NCI-H1436 treated with DMSO at 0.1 percent for 48 hours (cell line): ENCODE measurements at places on chromosomes 16 and 17.

GRCh38 chr17:73359987-73360410 lies 48.2 kb upstream of the CDC42EP4 start:
- DNase-seq: no peak

DNA sequence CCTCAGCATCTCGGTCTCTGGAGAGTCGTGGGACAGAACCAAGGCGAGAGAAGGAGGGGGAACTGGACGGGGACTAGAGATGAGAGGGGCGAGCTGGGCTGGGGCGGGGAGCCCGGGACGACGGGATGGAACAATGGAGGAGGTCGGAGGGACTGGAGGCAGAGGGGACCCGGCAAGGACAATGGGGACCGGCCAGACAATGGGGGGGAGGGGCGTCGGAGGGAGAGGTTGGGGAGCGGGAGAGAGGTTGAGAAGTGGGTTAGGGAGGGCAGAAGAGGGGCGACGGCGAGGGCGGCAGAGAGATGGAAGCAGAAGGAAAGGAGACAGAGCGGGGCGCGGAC lies 719 bp downstream of the NGFR start:
- DNase-seq: no peak

- DNase-seq: no peak
Measured at GRCh38 chr16:57165938-57166337, 19.9 kb downstream of the PSME3IP1 start.

GRCh38 chr16:27689711-27690110 lies 139.8 kb downstream of the KATNIP start:
- no peak for DNase-seq

DNA sequence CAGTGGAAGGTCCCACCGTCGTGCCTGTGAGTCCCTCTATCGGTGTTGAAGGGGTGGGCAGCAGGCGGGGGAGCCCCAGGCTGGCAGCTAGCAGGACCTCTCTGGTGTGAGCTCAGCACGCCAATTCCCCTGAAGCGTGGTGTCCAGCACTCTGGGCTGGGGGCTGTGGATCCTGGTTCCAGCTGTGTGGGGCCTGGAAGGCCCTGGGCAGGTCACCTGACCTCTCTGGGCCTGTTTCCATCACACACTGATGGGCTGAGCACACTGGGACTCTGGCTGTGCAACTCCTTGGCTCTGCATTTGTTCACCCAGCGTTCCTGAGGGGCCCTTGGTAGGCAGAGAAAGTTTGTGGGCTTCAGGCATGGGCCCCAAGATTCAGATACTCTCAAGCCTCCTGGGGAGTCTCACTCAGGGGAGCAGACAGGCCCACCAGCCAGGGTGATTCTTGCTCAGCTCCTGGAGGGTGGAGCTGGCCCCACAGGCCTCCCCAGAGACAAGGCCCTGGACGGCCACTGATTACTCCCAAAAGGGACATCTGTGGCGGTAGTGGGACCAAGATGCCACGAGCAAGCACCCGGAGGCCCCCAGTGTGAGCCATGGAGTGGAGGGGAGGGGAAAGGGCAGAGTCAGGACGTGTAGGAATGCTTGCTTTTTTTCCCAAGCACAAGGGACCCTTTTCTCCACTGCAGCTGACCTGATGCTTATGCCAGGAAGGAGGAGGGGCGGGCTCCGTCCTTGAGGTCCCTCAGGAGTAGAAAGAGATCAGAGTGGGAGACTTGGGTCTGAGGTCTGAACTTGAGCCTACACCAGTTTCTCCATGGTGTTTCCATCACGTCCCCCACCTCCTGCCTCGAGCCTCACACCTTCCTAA lies 8.5 kb downstream of the SCGB1C2 start:
- DNase-seq: no peak

DNA sequence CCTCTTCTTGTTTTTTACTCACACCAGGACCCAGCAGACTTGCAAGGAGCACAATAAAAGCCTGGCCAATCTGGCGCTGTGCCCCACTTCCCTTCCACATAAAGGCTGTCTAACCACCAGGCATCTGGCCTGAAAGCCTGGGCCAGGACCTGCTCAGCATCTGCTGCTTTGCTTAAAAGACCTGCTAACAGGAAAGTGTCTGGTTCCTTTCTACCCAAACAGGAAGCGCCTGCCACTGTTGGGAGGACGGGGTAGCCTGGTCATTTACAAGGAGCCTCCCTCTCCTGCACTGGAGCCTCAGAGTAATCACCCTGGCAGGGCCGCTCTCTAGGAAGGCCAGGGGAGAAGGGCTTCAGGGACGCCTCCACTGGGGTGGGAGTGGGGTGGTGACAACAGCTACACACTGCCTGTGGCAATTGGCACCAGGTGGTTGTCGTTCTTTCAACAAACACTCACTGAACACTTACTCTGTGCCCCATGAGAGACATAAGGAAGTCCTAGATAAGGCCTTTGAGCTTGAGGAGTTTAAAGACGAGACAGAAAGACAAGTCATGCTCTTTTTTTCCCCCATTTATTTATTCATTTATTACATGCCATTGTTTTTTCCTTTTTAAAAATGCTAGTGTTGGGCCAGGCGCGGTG lies 6.3 kb upstream of the MMP28 start:
- peak; percentile 58 for DNase-seq

- no peak for DNase-seq
Measured at GRCh38 chr16:86403085-86403484, 107.2 kb upstream of the FOXF1 start.

GRCh38 chr16:610513-611381 lies 20.0 kb upstream of the WFIKKN1 start:
- no peak for DNase-seq

- no peak for DNase-seq
Measured at GRCh38 chr16:15492091-15492740, 57.8 kb downstream of the BMERB1 start.

DNA sequence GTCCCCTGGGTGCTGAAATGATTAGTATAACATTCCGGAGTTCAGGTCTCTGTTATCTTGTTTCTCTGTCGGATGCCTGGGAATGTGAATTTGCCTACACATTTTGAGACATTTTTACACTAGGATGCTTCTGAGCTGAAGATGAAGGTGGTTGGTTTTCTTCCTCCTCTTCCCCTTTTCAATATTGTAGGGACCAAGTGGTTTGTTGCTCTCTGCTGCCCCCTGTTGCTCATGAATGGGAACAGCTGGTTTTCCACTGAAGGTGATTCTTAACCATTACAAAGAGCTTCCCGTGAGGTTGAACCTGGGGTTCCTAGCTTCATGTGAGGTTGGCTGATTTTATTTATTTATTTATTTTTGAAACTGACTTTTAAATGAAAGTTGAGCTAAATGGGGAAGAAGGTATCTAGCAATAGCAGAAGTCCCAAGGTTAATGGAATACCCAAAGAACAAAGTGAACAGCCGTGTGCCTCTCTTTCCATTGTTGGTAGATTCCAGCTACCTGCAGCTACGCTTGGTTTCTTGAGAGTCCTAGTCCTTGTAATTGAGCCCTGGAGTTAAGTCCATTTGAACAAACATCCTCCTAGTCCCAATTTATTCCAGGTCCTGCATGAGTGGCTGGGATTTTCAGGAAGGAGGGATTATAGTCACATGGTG lies 983.9 kb upstream of the EEF2KMT start:
- DNase-seq: no peak

- no peak for DNase-seq
Measured at GRCh38 chr16:53449816-53450517, 15.7 kb downstream of the RBL2 start.

DNA sequence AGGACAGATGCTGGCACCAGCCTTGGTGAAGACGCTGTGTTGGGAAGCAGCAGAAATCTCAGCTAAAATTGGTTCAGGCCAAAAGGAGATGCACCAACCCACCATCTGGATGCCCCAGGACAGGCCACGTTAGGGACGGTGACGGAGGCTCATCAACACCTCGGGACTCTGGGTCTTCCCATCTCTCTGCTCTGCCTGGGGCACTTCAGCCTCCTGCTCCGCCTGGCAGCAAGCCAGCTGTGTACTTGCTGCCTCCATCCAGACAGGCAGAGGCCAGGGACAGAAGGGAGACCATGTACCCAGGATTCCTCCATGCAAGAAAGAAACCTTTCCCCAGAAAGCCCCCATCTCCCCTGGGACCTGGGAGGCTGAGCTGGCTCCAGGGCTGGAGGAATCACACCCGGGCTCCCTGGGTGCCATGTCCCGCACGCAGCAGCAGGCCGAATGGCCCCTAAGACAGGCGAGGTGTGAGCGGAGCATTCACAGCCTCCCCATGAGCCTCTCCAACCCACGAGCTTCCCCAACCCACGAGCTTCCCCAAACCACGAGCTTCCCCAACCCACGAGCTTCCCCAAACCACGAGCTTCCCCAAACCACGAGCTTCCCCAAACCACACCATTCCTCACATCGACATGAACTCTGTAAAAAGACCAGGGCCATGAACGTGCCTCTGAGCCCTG lies 274.5 kb downstream of the C16orf95 start:
- DNase-seq: no peak

GRCh38 chr17:51391982-51392654 lies 131.8 kb downstream of the UTP18 start:
- DNase-seq: no peak

GRCh38 chr16:35552763-35553162 lies 2093.4 kb downstream of the TP53TG3F start:
- no peak for DNase-seq

- no peak for DNase-seq
Measured at GRCh38 chr16:70345840-70346239, 863 bp upstream of the DDX19A start.

DNA sequence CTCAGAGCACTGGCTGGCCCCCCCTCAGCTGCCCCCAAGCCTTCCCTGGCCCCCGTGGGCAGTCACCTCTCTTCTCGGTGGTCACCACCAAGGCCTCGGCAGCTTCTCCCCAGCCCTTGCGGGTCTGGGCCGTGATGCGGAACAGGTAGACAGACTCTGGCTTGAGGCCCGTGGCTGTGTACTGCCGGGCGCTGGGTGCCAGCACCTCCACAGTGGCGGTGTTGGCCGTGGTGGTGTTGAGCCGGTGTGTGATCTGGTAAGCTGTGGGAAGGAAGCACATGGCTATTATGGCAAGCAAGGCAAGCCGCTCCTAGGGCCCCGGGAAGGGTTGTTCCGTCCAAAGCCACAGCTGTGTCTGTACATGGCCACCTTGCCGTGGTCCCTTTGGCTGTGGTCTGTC lies 78.4 kb upstream of the CDC42EP4 start:
- no peak for DNase-seq
